ENCODE measurements at places on chromosomes 7 and 10.

DNA sequence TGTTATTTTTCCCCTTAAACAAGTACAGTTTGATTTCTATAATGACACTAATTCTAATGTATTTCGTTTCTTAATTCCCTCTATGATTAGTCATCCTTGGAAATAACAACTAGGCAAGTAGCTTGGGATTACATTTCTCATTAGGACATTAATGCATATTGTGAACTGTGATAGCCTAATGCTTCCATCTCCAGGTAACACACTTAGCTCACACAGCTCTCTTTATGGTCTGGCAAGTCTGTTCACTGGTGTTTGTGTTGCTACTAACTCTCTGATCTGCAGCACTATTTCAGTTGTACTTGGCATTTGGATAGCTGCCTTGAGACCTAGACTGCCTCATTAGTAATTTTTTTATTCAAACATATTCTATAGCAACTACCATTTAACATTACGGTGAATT, 853.2 kb downstream of the SORCS3 start:
- DNase-seq: no peak

DNA sequence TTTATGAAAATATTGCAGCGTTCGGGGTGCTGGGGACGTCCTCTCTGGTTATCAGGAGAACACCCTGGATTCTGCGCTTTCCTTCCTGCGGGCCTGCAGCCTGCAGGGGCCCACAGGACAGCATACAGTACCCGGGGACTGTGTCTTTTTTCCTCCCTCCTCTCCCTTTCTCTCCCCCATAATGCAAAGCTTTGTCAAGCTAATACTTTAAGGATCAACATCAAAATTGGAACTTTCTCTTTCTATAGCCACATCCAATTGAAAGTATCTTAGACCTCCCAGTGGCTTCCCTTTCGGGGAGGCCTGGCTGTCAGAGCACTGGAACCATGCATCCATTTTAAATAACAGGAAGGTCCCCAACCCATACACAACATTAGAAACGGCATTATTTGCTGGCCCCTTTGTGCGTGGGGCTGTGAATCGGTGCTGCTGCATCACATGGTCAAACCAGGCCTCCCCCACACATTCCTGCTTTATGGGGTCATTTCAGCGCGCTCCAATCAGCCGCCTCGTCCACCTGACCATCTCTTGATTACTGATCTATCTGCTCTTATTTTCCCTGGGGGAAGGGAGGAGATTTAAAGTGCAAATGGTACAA, 505.1 kb downstream of the DNAJB6 start:
- no peak for DNase-seq

- no peak for DNase-seq
These were observed 48.1 kb downstream of the CDC123 start for GRCh38 chr10:12243864-12244620.

DNA sequence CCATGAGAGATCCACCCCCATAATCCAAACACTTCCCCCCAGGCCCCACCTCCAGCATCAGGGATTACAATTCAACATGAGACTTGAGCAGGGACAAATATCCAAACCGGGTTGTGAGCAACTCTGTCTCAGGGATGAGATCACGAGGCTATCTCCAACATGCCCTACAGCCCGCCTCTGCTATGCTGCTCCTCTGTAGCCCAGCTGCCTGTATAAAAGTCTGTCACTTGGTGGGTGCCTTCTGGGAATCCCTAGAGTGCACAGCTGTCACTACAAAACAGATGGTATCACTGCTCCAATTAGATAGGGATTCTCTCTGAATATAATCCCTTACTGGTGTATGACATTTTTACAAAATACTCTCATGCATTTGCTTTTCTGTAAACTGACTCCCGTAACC, 114.9 kb upstream of the NANOS1 start:
- DNase-seq: no peak

GRCh38 chr10:10499839-10500238, 517.8 kb upstream of the CELF2 start:
- DNase-seq: peak; percentile 23

DNA sequence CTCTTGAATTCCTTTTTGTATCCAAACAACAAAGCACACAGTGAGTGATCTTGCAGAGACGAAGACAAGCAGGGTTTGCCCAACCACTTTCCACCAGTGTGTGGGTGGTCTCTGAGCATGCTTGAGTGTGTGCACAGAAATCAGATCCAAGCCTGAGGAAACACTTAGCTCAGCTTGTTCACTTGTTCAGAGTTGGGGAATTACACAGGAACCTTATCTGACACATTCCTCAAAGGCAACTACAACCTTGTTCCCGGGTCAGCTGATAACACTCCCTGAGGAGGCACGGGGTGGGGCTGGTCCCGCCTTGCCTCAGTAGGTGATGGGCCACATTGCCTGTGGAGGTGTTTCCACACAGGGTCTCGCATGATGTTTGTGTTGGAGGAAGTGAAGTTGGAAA, 216.9 kb downstream of the DYNC1I1 start:
- DNase-seq: no peak

- DNase-seq: no peak
These were observed 5.4 kb upstream of the ZMYND11 start for GRCh38 chr10:129810-130209.

GRCh38 chr7:92634924-92635519, 44.8 kb upstream of the FAM133B start:
- peak; percentile 80 for DNase-seq

- no peak for DNase-seq
These were observed 214.6 kb upstream of the TPK1 start for GRCh38 chr7:145050415-145050814.

- no peak for DNase-seq
These were observed 238.6 kb downstream of the EBF3 start for GRCh38 chr10:129725482-129725881.

- DNase-seq: no peak
These were observed 175.0 kb upstream of the PLXNA4 start for GRCh38 chr7:132751244-132751647.

DNA sequence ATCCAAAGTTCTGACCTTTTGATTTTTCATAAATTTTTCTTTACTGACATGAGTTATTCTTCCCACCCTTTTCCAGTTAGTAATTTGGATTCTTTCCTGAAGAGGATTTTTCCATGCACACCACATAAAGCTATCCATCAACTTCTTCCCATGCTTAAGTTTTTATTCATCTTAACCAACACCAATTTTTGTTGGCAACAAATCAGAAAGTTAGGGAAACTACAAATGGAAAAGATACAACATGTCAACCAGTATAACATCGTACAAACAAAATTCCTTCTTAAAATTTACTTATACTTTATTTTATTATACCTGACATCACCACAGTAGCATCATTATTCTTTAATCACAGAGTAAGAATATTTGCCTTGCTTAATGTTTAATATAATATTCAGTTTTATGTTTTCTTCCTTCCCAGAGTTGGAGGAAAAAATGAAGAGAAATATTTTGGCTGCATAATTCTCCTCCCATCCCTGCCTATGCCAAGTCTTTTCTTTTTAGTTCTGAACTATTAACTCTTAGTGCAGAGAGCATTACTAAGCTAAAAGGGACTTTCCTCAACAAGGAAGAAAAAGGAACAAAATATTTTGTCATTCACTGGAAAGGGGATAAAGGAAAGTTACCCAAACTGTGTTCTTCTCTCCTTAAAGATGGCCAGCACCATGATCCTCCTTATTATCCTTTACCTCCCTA, 67.5 kb upstream of the MEOX2 start:
- no peak for DNase-seq

- no peak for DNase-seq
These were observed 28.9 kb downstream of the PSAP start for GRCh38 chr10:71821909-71822763.

DNA sequence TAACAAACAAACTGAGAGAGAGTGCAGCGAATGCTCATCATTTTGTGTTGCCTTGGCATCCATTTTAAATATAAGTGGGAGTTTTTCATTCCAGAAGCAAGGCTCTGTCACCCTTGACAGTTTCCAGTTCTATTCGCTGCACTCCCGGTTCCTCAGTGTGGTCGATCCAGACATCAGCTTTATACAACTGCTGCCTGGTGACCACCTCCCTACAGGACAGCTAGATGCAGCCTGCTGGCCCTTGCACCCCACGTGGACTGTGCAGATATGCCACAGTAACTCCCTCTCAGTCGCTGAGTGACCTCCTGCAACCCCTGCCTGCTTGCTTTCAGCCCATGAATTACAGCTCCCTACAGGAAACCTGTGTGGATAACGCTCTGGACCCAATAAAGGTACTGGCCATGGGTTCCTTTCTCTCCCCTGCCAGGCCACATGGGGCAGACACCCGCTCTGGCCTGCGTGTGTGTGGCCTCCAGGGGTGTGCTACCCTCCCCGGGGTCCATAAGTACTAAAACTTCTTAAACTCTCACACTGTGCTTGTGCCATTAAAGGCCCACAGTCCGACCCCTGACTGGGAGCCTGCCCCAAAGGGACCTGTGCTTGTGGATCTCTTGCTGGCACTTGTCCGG, 23.6 kb downstream of the BEND7 start:
- no peak for DNase-seq

GRCh38 chr7:108335269-108335918, 120.8 kb downstream of the NRCAM start:
- no peak for DNase-seq

DNA sequence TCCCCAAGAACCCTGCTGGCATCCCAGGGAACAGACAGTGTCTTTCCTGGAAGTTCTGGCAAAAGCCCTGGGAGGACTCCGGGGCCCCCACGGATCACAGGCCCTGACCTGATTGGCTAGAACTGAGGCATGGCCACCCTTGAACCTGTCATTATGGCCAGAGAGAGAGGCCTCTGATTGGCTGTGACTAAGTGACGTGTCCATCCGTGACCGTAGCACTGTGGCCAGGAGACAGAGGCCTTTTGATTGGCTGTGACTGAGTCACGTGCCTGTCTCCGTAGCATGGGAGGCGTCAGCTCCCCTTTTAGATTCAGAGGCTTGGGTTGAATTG, 163.8 kb downstream of the RGS10 start:
- DNase-seq: no peak

DNA sequence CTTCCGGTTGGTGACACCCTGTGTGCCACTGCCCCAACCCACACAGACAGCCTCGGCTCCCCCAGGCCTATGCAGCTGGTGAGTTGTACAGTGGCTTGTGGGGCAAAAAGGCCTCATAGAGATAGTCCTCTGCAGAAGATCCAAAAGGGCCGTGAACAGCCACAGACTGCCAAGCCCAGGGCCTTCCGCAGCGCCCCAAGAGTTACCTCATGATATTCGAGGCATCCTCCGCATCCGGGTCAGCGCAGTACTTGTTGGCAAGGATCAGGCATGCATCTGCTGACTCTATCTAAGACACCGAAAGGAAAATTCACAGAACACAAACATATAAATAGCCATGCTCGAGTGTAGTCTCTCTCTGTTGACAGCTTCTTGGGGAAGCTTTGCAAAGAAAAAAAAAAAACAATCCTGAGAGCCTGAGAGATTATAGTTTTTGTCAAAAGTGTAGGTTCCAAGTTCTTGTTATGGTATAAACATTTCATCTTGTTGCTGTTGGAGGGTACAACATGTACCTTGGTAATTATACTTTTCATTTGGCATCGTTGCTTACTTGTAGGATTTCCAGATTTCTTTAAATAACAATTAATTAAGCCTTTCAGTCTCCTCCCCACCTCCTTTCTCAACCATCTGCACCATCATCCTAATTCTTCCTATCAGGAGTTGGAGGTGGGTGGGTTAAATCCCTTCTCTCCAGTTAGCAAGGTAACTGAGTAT, 553.0 kb downstream of the KCNMA1 start:
- no peak for DNase-seq

GRCh38 chr7:26052706-26053105, 99.3 kb upstream of the NFE2L3 start:
- peak; percentile 0 for DNase-seq

DNA sequence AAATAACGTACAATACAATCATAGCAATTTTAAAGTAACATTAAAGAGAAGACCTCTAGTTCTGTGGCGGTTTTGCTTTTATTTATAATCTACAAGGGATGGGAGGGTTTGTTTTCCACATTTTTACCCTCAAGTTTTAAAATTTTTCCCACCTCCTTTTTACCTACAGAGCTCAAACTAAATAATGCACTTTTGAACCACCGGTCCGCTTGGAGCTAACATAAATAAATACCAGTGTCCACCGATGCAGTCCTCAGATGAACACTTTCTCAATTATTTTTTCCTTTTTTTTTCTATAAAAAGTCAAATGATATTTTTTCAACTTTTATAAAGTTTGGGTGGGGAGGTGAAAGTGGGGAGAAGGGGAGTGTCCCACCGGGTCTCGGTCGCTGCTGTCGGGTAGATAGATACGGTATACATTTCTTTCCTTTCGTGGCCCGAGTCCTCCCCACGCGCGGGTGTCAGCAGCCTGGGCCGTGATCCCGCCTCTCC, 3.3 kb downstream of the ZNF503 start:
- DNase-seq: no peak

- no peak for DNase-seq
These were observed 155.7 kb upstream of the TMEM72 start for GRCh38 chr10:44755481-44755880.

GRCh38 chr10:86319676-86320075, 46.9 kb downstream of the GRID1 start:
- DNase-seq: no peak

DNA sequence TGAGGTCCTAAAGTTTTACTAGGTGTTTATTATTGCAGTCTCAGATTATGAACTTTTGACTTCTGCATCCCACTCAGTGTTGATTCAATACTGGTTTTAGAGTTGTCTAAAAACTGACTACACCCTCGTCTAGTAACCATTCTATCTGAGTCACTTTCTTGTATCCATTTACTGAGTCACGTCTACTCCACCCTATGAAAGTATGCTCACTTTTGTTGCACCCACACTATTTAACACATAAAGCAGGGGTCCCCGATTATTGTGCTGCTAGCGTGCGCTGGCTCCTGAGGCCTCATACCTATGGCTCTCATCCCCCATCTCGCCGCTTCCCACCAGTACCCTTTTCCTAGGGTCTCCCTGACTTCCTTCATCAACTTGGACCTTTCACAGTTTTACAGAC, 2.0 kb downstream of the SAMD9 start:
- DNase-seq: peak; percentile 78

DNA sequence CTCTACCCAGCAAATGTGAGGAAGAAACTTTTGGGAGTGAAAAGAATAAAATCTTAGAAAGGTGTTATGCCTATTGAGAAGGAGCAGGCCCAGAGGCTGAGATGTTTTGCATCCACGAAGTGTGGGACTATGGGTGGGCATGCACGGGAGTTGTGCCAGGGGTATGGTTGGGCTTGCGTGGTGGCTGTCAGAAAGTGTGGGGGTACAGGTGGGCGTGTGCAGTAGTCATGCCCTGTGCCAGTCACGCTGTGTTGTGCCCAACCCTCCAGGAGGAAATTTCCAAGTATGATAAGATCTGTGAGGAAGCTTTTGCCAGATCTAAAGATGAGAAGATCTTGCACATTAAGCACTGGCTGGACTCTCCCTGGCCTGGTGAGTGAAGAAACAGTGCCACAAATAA, 52.9 kb upstream of the ZMIZ2 start:
- no peak for DNase-seq

- DNase-seq: no peak
These were observed 18.3 kb downstream of the INPP5A start for GRCh38 chr10:132555648-132556575.

- DNase-seq: no peak
These were observed 18.6 kb upstream of the SMO start for GRCh38 chr7:129169686-129170440.

GRCh38 chr7:29883462-29884398, 77.4 kb downstream of the WIPF3 start:
- DNase-seq: no peak

Measured in foreskin fibroblast (primary cell).